Caco-2 (cell line): ENCODE measurements at places on chromosomes 2 and 18. TPM values are rescaled to one million over a fixed set of nuclear protein-coding genes. Genes with fewer than 3 reads are reported as not detected.
A peak's percentile ranks its signal among the peaks of the same experiment; 100 is the strongest.

DNA sequence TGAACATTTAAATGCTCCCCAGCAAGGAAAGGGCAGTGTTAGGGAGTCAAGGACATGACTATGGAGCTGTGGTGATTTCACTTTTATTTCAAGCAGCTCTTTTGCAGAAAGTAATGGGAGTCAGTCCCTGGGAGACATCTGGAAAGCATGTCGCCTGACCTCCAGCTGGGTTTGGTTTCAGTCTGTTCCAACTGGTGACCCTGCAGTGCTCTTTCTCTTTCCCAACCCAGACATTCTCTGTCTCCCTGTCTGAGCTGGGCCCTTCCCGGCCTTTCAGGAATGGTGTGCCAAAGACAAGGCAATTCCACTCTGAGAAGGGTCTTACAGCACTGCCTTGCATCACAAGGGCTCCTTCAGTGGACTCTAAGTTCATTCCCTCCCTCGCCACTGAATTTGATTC lies 323.2 kb downstream of the OSR1 start:
- DNase-seq: no peak

DNA sequence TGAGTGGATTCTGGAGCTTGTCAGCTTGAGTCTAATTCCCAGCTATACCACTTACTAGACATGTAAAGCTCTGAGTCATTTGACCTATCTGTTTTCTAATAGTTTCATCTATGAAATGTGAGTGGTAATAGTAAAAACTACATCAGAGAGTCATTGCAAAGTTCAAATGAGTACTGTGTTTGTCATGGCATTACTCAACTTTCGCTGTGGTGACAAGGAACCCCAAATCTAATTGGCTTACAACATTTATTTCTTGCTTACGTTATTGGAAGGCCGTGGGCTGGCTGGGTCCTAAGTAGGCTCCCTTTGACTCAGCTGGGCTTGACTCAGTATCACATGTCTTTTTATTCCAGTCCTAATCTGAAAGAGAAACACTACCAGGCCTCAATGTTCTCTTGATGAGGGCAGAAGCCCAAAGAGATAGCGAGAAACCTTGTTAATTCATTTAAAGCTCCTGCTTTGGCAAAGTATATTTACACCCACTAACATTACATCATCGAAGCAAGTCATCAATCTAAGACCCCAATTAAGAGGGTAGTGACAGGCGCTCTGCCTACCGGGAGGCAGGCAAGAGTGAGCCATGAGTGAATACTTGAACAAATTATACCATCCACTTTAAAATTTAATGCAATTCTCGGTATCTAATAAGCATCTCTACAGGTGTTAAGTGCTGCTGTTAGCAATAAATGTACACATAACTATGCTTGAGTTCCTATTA lies 431.8 kb upstream of the SPHKAP start:
- DNase-seq: no peak

Gene FBXO41
- 11.6 and 12.1 TPM in 2 replicates for total RNA-seq

DNA sequence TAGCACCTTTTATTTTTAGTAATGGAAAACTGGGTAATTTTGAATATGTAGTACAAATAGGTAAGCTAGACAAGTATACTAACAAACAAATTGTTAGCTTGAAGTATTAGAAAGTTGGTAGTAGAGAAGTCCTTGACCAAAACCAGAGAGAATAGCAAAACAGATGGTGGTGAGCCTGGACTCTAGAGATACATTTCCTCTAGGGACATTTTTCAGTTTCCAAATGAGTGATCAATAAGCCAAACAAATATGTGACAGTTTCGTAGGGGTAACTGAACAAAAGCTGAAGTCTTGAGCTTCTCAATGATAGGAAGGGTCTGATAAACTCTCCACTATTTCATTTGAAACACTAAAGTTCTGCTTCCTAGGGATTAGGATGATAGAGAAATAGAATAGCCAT lies 692.0 kb upstream of the FAM98A start:
- no peak for DNase-seq

- peak; percentile 16 for DNase-seq
Observed at GRCh38 chr2:17479875-17480274, 38.4 kb downstream of the RAD51AP2 start.

DNA sequence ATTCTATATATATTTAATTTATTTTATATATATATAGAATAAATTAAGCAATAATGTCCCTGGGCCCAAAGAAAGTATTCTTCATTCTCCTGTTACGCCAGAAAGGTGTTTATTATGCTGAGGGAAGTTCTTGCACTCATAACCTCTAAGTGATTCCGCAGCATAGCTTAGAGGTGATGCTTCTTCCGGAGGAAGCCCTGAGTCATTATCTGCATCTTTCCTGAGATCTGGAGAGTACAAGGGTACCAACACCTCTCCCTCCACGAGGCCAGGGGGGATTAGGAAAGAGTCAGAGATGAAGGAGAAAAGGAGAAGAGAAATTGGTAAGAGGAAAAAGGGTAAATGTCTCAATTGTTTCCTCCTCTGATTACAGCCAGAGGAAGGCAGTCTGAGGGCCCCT lies 43.1 kb upstream of the RTN4 start:
- no peak for DNase-seq

- DNase-seq: no peak
Observed at GRCh38 chr2:238566001-238566645, 139.4 kb downstream of the ASB1 start.

Gene SIX2
- total RNA-seq: 0.88 and 1.9 TPM in 2 replicates

DNA sequence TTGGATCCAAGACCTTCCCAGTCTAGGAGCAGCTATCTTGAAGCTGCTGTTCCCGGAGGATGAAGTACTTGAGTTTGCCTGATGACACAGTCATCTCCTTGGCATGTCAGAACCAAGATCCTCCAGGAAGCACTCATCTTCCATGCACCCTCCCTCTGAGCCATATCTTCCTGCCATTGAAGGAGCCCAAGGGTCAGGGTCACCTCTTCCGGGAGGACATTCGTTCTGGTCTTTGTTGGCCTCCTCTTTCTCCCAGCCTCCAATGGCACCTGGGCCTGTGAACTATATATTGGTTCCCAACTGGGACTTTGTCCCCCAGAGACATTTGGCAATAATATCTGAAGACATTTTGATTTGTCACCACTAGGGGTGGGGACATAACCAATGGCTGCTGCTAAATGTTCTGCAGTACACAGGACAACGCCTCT lies 4.2 kb upstream of the MYO7B start:
- no peak for DNase-seq

DNA sequence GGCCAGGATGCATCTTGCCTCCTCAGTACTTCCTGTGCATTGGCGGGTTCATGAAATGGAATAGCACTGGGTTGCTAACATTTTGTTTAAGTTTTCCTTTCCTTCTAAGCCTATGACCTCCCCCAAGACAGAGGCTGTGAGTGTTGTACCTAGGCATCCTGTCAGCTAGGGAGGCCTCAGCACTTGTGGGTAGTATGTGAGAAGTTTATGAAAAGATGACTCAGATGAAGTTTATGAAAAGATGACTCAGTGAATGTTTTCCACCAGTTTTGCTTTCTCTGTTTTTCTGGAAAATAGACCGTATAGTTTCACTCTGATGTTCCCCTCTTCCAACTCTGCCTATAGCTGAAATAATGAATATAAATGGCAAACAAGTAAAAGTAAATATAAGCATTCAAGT lies 412.9 kb downstream of the TMEM182 start:
- no peak for DNase-seq

GRCh38 chr18:64180171-64180570 lies 31.3 kb upstream of the LINC00305 start:
- no peak for DNase-seq

DNA sequence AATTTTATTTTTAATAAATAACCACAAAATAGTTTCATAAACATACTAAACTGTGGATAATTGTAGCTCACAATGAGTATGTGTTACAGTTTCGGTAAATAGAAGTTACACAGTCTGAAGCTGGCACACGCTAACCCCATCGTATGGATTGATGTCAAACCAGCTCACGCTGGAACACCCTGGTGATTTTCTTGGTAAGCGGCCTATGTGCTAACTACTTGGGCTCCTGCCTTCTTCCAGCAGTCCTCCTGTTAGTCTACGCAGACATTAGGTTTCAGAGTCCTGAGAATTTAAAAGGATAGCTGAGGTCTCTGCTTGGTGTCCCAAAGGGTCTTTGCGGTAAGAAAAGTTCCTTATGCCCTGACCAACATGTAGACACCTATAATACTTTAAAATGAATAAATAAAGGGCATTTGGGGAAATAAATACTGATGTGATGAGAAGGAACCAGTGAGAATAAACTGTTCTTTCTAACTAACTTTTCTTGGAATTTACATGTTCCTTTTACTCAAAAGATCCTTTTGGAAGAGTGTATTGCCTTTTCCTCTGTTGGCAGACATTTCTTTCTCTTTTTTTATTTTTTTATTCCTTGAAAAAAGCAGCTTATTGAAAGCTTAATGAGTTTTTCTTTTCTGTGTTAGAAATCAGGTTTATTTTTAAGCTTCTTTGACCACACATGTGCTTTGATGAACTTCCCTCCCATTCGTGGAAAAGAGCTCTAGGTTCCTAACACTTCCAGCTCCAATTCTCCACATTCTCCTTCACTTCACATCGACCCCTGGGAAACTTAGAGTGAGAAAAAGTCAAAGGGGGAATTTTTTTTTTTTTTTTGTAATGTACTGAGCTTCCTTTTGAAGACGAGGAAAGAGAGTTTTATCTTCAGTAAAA lies 322.2 kb downstream of the IRS1 start:
- no peak for DNase-seq

Gene MGAT4A
- 63.7 and 72.3 TPM in 2 replicates for total RNA-seq

Gene GAREM2
- 15.6 and 23.6 TPM in 2 replicates for total RNA-seq

DNA sequence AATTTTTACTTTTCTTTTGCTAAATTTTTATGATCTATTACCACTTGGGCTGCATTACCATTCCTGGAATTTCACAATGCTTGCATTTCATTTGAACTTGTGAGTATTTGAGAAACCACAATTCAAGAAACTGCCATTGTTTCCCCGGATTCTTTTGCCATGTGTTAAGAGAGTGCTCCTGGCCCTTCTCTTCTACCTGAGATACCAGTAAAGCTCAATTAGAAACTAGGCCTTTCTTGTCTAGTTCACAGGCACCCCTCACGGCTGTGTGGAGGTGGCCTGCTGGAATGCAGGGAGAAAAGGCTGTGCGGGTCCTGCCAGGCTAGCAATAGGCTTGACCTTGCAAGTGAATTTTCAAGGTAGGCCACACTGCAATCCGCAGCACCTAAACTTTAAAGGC lies 40.8 kb downstream of the ZEB2 start:
- DNase-seq: no peak

Gene CNNM3
- 62.5 and 69.1 TPM in 2 replicates for total RNA-seq

DNA sequence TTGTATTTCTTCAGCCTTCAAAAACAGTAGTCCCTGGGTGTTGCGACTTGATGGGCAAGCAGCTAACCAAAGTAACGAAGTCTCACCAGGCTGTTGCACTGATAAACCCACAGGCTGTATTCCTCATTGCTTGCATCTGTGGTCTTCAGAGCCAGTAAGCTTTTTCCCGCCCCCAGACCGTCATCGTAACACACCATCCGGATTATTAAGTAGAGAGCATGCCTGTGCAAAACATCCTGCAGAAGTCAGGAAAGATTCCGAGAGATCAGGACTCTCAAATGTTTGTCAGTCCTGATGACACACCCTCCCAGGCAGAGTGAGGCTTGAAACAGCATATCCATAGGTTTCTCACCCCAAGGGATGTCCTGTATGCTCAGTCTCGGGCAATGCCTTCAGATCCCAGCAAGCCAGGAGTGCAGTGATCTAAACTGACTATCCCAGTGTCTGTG lies 15.9 kb downstream of the ITGB1BP1 start:
- no peak for DNase-seq

Gene NEU2
- total RNA-seq: not detected in 2 replicates

DNA sequence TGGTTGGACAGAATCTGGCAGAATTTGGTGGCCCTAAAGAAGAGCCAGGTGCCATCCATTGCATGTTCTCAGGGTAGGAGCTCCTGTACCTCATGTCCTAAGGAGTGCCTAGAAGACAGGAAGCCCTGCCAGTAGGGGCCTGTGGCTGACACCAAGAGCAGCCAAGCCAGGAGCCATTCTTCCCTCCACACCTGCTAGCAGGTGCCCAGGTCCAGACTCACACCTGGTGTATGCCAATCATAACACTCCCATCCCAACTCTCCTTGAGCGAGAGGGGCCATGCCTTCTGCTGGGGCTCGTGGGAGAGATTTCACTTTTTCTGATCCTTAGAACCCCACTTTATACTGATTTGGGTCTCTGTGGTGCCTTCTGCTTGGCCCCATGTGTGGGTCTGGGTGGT lies 26.5 kb upstream of the TMEM37 start:
- DNase-seq: no peak

DNA sequence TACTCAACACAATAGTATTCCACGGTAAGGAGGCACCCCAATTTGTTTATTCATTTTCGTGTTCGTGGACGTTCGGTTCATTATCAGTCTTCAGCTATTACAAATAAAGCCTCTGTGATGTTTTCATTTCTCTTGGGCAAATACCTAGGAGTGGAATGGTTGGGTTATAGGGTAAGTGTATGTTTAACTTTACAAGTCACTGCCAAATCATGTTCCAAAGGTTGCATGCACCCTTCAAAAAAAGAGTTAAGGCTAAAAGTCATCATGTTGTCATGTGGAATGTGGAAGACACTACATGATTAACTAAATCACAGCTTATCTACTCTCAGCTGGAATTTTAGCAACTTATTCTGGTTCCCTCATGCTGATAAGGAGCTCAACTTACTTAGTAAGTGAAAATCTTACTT lies 15.8 kb downstream of the INO80C start:
- no peak for DNase-seq

- DNase-seq: no peak
Observed at GRCh38 chr2:121360566-121361300, 75.7 kb upstream of the TFCP2L1 start.

- DNase-seq: no peak
Observed at GRCh38 chr2:12310399-12310798, 406.3 kb upstream of the TRIB2 start.

Gene POMC
- total RNA-seq: 10.5 and 14.9 TPM in 2 replicates

DNA sequence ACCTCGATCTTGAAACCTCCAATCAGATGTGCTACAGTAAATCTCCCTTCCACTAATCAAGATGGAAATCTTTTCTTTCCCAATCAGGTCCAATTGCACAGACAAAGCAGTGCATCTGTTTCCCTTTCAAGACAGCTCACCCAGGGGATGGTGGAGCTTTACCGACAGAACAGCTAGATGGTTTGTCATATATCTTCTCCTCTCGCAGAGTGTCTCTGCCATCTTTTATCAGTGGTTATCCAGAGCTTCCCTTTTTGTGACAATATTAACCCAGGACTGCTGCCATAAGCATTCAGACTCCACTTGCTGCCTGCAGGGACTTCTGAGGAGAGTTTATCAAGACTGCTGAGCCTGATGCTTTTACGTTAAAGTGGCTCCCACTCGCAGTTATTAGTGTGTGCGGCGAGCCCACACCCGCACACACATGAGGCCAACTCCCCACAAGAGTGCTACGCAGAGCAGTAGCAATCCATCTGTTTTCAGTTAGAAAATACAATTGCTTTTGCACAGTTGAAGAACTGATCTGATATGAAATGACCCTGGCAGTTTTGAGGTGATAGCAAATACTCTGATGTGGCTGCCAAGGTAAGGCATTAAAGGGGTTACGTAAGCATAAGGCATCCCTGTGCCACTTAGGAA lies 398.9 kb downstream of the NCKAP5 start:
- DNase-seq: no peak

- DNase-seq: no peak
Observed at GRCh38 chr2:147495734-147496133, 349.1 kb upstream of the ACVR2A start.
